ENCODE measurements at places on chromosomes 3 and 15. TPM values are rescaled to one million over a fixed set of nuclear protein-coding genes. Genes with fewer than 3 reads are reported as not detected.

Gene LRRIQ4
- 0.31 TPM for total RNA-seq

Gene ACAA1
- 97.8 TPM for total RNA-seq

Gene CHRNB4
- 1.0 TPM for total RNA-seq

Gene SLC12A8
- 9.2 TPM for total RNA-seq

Gene UQCC5
- 18.9 TPM for total RNA-seq

Gene KNG1
- total RNA-seq, result not detected

Gene SLC22A13
- 0.62 TPM for total RNA-seq

Gene PP2D1
- not detected for total RNA-seq

Gene KLF15
- 17.7 TPM for total RNA-seq

Gene FAM107A
- not detected for total RNA-seq

Gene C2CD4B
- total RNA-seq, result 0.69 TPM

Gene NRROS
- 2.0 TPM for total RNA-seq

Gene ALS2CL
- total RNA-seq, result 3.7 TPM

Gene TMEM212
- total RNA-seq, result not detected

Gene SCAMP5
- total RNA-seq, result 58.0 TPM

Gene PLA2G4D
- not detected for total RNA-seq

Gene TMEM266
- total RNA-seq, result 0.50 TPM

Gene LRTM1
- total RNA-seq, result not detected

Gene SYNPR
- total RNA-seq, result 13.3 TPM

Gene KBTBD8
- total RNA-seq, result 6.1 TPM

Gene CDC25A
- total RNA-seq, result 24.5 TPM

DNA sequence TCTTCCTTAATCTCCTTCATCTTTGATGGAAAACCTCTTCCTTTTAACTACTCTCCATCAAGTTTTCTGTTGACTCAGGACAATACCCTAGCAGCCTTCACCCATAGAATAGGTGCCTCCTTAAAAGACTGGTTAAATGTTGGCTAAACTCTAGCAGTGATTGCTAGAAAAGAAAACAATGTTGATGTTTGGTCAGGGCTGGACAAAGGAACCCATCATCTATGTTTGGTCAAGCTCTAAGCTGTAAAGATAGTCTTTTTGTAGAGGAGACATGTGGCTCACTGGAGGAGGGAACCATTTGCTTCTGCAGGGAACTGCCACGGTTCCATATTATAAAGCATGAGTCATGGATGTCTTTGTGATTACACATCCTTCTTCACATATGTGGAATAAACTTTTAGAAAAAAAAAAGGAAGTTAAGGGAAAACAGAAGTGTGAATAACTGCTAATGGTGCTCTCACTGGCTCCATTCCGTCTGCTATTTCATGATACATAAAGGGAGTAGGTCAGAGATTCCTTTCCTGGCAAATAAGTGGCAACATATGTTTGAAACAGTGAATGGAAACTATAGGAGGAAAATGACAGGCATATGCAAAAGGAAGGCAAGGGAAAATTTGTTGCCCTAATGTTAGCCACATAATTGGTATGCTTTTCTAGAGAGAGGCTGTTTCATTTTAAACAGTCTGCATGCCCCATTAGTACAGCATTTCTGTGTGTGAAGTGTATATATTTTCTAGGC is 78.2 kb downstream of the CMSS1 start:
- H3K27me3 ChIP-seq, result no peaks in the 10 kb centered on the region
- H3K4me3 ChIP-seq, result no peak overlapping the region
- no peaks in the 10 kb centered on the region for H3K36me3 ChIP-seq

DNA sequence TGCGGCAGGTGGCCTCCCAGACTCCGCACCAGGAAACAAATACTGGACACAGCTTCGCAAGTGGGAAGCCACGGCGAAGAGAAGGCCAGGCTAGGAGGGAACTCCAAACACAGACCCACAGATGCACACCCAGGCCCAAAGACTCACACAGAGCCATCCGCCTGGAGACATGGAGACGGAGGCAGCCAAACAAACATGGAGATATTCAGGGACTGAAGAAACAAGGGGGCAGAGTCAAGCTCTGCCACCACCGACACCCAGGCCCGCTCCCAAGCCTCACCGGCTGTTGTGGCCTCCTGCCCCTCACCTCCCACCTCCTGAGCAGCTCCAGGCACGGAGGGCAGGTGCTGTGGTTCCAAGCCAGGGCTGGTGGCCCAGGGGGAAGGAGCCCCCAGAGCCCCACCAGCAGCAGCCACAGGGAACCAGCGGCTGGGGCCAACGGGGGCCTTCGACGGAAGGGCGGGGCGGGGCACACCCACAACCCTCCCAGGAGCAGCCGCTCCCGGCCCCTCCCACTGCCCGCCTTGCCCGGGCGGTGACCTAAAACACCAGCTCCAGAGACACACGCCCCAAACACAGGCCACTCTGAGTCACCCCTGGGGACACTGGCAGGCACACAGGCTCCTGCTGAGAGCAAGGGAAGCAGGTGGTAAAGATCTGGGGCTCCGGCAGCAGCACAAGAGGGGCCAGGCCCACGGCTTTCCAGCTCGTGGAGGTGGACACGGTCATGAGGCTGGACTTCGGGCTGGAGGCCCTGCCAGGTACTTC is 31.9 kb downstream of the TNK2 start:
- no peaks in the 10 kb centered on the region for H3K4me1 ChIP-seq
- peaks cover 5% of the 10 kb centered on the region for H3K36me3 ChIP-seq
- H3K4me3 ChIP-seq, result no peak overlapping the region
- no peak overlapping the region for H3K27ac ChIP-seq
- H3K27me3 ChIP-seq, result no peaks in the 10 kb centered on the region

GRCh38 chr3:40451551-40451950 is 5.6 kb upstream of the RPL14 start:
- H3K4me3 ChIP-seq, result peak overlapping the region; percentile 87
- H3K27ac ChIP-seq, result peak overlapping the region; percentile 98
- DNase-seq, result no peak
- no peaks in the 10 kb centered on the region for H3K27me3 ChIP-seq
- H3K36me3 ChIP-seq, result no peaks in the 10 kb centered on the region

GRCh38 chr15:42375252-42375651 is 16.0 kb downstream of the CAPN3 start:
- H3K4me3 ChIP-seq, result no peak overlapping the region
- H3K27me3 ChIP-seq, result no peaks in the 10 kb centered on the region
- H3K36me3 ChIP-seq, result peaks cover 3% of the 10 kb centered on the region
- H3K4me1 ChIP-seq, result no peaks in the 10 kb centered on the region

DNA sequence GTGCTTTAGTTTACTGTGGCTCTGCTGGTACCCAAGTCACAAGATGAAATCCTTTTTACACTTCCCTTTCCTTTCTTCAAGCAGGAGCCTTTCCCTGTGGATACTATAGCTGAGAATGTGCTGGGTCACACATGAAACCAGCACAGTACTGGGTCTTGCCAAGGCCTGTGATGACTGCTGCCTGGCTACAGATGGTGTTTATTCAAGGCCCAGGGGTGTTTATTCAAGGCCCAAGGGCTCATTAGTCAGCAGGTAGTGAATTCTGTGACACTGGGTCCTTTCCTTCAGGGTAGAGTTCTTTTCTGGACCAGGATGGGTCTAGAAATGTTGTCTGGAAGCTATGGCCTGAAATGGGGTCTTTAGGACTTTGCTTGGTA is 99.4 kb downstream of the SH3GL3 start:
- H3K4me3 ChIP-seq, result no peak overlapping the region
- peaks cover 1% of the 10 kb centered on the region for H3K36me3 ChIP-seq
- H3K27ac ChIP-seq, result no peak overlapping the region
- H3K4me1 ChIP-seq, result peaks cover 7% of the 10 kb centered on the region

- DNase-seq, result no peak
- no peak overlapping the region for H3K4me3 ChIP-seq
- peaks cover 1% of the 10 kb centered on the region for H3K4me1 ChIP-seq
- H3K36me3 ChIP-seq, result no peaks in the 10 kb centered on the region
These were observed 25.3 kb upstream of the ZNF770 start for GRCh38 chr15:35013370-35013769.

- no peaks in the 10 kb centered on the region for H3K27me3 ChIP-seq
- H3K4me3 ChIP-seq, result no peak overlapping the region
- no peaks in the 10 kb centered on the region for H3K4me1 ChIP-seq
- no peak for DNase-seq
- H3K36me3 ChIP-seq, result peaks cover 2% of the 10 kb centered on the region
These were observed 94.7 kb upstream of the TUSC7 start for GRCh38 chr3:116614795-116615362.

DNA sequence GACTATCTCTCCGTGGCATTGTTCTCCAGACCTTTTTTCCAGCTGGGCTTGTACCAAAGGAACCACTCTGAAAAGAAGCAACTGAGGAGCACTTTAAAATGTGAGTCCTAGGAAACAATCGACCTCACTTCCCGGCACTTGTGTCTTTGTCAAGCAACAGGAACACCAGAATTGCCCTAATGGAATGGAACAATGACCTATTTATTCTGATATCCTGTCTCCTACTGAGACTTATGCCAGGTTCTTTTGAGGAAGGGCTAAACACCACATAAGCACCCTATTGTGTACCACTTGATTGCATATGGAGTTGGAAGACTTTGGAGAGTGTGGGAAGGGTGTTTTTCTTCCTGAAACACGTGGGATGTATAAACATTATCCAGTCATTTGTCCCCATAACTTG is 56.8 kb upstream of the TGFBR2 start:
- H3K27me3 ChIP-seq, result no peaks in the 10 kb centered on the region
- peaks cover 7% of the 10 kb centered on the region for H3K4me1 ChIP-seq
- no peak for DNase-seq
- no peak overlapping the region for H3K4me3 ChIP-seq
- no peak overlapping the region for H3K27ac ChIP-seq

DNA sequence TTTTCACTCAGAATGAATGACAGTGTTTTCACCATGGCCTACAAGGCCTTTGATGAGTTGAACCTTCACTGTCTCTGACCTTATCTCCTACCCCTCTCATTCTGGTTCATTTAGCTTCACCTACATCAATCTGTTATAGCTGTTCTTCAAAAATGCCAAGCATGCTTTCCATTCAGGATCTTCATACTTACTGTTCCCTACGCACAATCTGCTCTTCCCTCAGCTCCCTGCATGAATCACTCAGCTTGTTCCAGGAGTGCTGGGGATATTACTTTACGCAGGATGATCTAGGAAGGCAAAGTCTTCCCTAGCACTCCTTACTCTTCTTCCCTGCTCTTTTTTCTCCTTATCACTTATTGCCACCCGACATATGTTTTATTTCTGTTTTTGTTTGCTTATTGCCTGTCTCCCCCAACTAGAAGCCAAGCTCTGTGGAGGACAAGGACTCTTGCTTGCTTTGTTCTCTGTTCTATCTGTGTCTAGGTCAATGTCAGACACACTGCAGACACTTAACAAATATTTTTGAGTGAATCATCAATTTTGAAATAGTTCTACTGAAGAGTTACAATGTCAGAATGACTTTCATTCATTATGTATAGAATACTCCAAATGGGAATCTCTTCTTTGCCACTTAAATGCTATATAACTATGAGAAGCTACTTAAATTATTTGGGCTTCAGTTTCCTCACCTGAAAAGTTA is 238.3 kb upstream of the FEZF2 start:
- DNase-seq, result no peak
- H3K27me3 ChIP-seq, result no peaks in the 10 kb centered on the region
- H3K36me3 ChIP-seq, result peaks cover 1% of the 10 kb centered on the region
- H3K27ac ChIP-seq, result no peak overlapping the region
- H3K4me1 ChIP-seq, result no peaks in the 10 kb centered on the region

DNA sequence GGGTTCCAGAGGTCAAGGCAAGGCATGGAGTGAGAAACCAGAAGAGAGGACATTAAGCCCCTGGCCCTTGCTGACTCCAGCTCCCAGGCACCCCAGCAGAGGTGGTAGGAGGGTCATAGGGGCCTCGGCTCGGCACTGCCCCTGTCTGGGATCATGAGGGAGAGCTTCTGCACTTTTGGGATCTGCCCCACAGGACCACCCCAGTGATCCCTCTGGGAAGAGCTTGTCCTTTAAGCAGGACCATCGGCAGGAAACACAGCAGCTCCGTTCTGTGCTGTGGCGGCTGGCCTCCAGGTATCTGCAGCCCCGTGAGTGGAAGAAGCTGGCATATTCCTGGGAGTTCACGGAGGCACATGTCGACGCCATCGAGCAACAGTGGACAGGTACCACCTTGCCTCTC is 35.5 kb downstream of the ANKDD1A start:
- no peak overlapping the region for H3K27ac ChIP-seq
- DNase-seq, result no peak
- no peak overlapping the region for H3K4me3 ChIP-seq
- peaks cover 5% of the 10 kb centered on the region for H3K36me3 ChIP-seq
- no peaks in the 10 kb centered on the region for H3K27me3 ChIP-seq

GRCh38 chr15:75656813-75657212 is 9.1 kb downstream of the SNX33 start:
- H3K27me3 ChIP-seq, result peaks cover 53% of the 10 kb centered on the region
- H3K27ac ChIP-seq, result no peak overlapping the region
- peaks cover 26% of the 10 kb centered on the region for H3K36me3 ChIP-seq
- H3K4me1 ChIP-seq, result peaks cover 14% of the 10 kb centered on the region
- H3K4me3 ChIP-seq, result no peak overlapping the region

GRCh38 chr3:144948711-144949110 is 977.1 kb downstream of the DIPK2A start:
- DNase-seq, result no peak
- no peak overlapping the region for H3K4me3 ChIP-seq
- H3K27me3 ChIP-seq, result no peaks in the 10 kb centered on the region
- H3K4me1 ChIP-seq, result no peaks in the 10 kb centered on the region
- no peaks in the 10 kb centered on the region for H3K36me3 ChIP-seq

DNA sequence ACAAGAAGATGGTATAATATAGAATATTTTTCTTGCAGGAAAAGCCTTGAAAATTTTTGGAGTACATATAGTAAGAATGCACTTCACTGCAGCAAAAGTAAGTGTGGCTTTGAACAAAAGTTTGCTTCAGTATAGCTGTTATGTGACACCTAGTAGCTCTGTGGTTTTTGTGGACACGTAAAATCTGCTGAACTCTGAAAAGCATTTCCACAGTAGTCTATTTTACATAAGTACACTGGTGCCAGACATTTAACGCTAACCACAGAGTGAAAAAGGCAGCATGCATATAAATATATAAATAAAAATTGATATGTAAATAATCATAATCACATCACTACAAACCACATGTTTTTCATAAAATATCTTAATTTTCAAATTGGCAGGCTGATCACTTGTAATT is 39.8 kb downstream of the CGGBP1 start:
- H3K4me3 ChIP-seq, result no peak overlapping the region
- no peak for DNase-seq
- no peaks in the 10 kb centered on the region for H3K27me3 ChIP-seq
- H3K36me3 ChIP-seq, result no peaks in the 10 kb centered on the region

DNA sequence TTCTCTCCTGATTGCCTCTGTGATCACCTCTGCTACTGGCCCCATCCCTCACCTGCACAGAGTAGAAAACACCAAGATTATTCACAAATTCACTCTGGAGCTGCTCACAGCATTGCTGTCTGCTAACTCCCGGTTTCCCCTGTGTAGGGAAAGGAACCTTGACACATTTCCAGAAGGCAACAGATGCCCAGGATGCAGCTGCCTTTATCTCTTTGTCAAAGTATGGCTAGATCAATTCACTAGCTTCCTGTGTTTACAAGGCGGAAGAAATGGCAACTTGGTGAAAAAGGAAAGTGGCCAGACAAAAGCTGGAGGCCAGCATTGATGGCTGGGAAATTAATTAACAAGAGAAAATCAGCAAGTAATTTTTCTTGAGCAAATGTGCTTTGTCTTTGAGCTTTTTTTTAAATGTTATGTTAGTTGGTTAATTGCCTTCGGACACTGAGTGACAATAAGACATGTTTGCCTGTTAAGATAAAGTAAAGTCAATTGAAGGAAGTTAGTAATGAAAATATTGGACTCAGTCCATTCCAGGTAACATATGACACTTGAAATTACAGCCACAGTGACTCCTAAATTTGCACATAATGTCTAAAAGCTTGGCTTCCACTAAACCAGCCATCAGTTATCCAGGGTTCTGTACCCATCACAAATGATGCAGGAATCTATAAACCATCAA is 394.6 kb upstream of the IL12A start:
- no peak overlapping the region for H3K4me3 ChIP-seq
- no peak for DNase-seq
- no peak overlapping the region for H3K27ac ChIP-seq
- H3K4me1 ChIP-seq, result peaks cover 2% of the 10 kb centered on the region
- H3K27me3 ChIP-seq, result peaks cover 9% of the 10 kb centered on the region

Data from progenitor cell of endocrine pancreas (in vitro differentiated cells).